Kidney glomerular epithelial cell (primary cell): ENCODE measurements at places on chromosomes 4 and X.

GRCh38 chr4:7379719-7380118 lies 55.0 kb downstream of the PSAPL1 start:
- DNase-seq: no peak

GRCh38 chrX:47232197-47232802 lies 509 bp upstream of the USP11 start:
- DNase-seq: no peak

- DNase-seq: no peak
These were observed 18.8 kb upstream of the PPP2R2C start for GRCh38 chr4:6491235-6491634.

DNA sequence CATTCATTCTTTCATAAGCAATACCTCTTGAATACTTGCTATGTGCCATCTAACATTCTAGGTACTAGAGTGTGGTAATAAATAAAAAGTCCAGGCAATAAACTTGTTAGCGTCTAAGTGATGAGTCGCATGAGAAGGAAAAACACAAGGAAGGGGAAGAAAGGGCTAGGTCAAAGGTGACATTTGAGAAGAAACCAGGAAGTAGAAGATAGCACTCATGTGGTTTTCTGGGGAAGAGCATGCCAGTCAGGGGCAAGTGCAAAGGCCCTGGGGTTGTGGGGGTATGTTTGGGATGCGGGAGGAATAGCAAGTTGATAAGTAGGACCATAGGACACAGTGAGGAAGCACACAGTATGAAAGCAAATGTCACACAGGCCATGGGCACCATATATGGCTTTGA lies 157.0 kb downstream of the TSPAN5 start:
- no peak for DNase-seq

GRCh38 chr4:184288451-184289178 lies 70.9 kb upstream of the ENPP6 start:
- DNase-seq: no peak

DNA sequence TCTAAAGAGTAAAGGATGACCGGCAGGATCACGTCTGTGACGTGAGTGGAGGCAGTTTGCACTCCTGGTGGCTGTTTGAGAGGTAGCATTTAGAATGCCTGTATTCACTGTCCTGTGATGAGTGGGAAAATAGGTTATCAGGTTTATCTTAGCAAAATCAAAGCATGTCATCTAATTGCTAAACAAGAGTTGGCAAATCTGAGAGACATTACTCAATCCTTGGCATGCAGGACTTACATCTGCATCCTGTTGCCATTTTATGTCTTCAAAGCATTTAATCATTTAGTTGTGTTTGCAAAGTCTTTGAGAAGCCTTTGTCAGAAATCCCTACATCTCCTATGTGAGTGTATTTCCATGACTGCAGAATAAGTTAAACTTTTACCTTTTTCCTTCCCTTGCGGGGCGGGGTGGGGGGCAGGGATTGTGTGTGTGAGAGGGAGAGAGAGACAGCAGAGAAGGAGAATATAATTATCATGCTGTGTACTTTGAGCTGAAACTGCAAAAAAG lies 41.4 kb upstream of the MSANTD1 start:
- DNase-seq: no peak

GRCh38 chr4:113758372-113758771 lies 3.2 kb downstream of the CAMK2D start:
- DNase-seq: peak; percentile 39

DNA sequence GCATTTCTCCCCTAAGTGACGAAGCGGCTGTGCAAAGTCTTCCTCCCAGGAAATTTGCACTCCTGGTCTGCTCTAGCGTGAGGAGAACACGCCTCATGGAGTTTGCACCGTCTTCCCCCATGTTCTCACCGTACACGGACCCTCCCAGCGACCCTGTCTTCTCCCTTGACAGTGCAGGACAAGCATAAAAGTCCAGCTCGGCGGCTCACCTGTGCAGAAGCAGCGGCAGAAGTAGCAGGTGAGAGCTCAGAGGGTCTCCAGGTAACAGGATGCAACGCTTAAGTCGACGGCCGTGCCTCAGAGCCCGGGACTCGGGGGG lies 314 bp downstream of the P2RY8 start:
- DNase-seq: no peak

- DNase-seq: no peak
These were observed 211.8 kb downstream of the PPP3CA start for GRCh38 chr4:101135371-101136010.

- peak; percentile 0 for DNase-seq
These were observed 24.5 kb downstream of the REPS2 start for GRCh38 chrX:16970977-16971376.

GRCh38 chr4:99635601-99636000 lies 22.0 kb downstream of the C4orf54 start:
- no peak for DNase-seq

GRCh38 chr4:3192188-3192587 lies 56.8 kb upstream of the MSANTD1 start:
- DNase-seq: no peak

GRCh38 chr4:15832523-15833451 lies 54.7 kb downstream of the CD38 start:
- DNase-seq: no peak

DNA sequence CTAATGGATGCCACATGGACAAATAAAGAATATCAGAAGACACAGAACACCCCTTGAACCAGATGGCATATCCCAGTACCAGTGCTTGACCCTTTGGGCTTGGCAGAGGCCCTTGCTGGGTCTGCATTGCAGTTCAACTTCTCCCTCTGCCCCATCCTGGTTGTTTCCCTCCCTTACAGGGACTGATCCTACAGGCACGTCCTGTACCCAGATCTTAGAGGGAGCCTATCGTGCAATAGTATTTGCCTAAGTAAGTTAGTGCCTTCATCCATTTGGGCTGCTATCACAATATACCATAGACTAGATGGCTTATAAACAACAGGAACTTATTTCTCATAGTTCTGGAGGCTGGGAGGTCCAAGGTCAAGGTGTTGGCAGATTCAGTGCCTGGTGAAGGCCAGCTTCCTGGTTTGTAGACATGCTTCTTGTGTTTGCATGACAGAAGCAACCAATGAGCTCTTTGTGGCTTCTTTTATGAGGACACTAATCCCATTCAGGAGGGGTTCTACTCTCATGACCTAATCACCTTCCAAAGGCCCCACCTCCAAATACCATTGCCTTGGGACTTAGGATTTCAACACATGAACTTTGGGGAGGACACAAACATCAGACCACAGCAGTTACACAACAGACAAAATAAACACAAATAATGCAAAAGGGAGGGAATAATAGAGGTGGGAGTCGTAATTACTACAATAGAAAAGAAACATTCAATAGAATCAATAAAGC lies 146.5 kb upstream of the MSX1 start:
- DNase-seq: no peak

- no peak for DNase-seq
These were observed 103.6 kb downstream of the GUCY2F start for GRCh38 chrX:109378281-109378680.

- DNase-seq: no peak
These were observed 2442.0 kb downstream of the PCDH7 start for GRCh38 chr4:33162122-33162521.

DNA sequence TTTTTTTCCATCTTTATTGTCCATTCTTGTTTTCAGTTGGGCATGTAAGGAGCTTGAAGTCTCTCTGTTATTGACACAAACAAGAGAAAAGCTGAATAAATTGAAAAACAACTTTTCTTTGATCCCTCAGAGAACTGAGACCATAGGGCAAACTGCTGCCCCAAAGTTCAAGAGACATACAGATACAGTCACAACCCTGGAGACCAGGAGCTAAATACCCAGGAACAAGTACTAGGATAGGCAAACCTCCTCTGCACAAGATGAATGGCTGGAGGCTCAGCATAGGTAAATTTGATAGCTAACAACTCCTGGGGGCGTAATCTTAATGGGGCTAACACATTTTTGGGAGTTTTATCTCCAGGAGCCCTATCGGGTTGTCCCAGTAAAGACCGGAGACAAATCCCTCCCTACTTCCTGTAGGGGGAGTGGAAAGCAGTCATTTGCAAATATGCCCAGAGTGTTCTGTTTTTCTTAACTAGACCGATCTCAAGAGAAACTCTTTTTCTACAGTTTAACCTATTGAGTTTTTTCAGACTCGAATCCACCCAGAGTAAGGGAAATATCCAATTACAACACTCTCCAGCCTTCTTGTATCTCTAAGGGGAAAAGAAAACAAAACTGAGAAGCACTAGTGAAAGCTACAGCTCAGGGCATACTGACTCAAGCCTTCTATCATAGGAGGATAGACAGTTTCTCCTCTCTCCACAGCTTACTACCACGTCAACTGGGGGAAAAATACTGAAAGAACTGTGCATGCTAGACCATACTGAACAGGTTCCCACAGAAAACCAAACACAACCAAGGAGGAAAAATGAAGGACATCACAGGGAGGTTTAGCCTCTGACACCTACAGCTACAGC lies 23.1 kb downstream of the MAGEA8 start:
- DNase-seq: peak; percentile 1

DNA sequence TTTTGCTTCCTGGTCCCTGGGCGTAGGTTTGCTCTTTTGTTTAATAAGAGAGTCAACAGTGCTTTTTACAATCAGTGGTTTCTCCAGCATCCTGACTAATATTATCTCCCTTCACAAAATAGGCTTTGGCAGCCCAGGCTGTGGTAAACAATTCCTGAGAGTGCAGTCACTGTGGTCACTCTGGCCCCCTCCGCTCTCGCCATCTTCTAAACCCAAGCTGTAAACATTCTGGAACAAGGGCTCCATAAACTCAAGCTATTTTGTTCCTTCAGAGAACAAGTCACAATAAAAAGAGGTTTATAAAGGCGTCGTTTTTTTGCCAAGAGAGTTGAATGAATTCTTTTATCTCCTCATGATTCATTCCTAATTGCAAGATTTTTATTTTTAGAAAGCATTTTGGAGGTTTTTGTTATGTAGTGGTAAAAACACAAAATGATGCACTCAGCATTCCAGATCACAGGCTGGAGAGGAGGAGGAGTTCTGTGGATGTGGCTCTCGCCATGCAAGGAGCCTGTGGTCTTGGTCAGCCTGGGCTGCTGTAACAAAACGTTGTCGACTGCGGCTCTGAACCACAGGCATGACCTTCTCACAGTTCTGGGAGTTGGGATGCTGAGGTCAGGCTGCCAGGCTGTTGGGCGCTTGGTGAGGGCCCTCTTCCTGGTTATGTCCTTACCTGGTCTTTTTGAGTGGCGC lies 486.4 kb upstream of the FAT1 start:
- no peak for DNase-seq

GRCh38 chr4:40789031-40789430 lies 39.3 kb downstream of the NSUN7 start:
- no peak for DNase-seq

DNA sequence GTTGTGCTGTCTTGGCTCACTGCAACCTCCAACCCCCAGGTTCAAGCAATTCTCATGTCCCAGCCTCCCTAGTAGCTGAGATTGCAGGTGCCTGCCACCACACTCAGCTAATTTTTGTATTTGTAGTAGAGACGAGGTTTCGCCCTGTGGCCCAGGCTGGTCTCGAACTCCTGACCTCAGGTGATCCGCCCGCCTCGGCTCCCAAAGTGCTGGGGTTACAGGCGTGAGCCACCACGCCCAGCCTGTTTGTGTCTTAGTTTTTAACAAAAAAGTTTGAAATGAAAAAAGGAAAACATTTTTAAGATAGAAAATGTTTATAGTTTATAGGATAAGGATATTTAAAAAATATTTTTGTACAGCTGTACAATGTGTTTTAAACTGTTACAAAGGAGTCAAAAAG lies 62.4 kb downstream of the CAPN6 start:
- DNase-seq: no peak

DNA sequence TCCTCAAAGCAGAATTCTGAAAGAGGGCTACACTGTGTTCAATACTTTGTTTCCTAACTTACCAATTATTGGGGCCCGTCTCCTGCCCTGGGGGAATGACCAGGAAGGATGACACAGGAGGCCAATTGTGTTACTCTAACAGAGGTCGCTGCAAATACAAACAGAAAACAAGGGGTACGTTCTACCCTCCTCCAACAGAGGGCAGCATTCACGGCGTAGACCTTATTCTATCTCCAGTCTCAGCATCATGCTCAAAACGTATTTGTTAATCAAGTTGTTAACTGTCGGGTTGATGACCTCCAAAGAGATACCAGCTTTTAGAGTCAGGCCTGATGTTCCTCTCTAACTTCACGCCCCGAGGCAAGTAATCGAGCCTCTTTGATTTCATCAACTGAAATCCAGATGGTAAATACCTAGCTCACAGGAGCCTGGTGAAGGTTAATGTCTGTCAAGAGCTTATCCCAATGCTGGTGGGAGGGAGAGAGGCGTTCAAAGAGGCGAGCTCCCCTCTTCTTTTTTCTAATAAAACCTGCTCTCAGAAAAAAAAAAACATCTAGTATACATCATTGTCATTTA lies 181.0 kb upstream of the KCNIP4 start:
- DNase-seq: peak; percentile 49

DNA sequence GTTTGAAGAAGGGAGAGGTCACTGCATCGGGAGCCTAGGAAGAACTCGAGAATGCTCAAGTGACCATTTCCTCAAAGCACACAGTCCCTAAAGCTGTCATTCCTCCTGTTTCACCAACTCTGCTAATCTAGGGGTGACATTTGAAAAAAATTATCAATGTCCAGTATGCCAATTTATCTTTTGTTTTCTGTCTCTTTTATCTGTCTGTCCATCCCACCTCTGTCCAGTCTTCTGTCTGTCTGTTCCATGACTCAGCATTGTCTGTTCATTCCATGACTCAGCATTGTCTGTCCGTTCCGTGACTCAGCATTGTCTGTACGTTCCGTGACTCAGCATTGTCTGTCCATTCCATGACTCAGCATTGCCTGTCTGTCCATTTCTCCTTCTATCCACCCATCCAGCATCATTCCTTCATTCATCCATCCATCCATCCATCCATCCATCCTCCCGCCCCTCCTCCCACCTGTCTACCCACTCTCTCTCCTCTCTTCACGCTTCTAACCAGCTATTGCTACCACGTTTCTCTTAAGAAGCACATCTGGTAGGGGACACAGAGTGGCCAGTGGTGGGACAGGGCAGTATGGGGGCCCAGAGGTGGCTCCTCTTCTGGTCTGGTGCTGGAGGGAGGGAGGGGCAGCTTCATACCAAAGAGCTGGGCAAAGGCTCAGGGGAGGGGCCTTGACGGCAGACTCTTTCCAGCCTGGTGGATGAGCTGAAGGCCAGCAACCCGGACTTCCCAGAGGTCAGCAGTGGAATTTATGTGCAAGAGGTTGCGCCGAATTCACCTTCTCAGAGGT lies 34.1 kb downstream of the HTRA3 start:
- peak; percentile 71 for DNase-seq

DNA sequence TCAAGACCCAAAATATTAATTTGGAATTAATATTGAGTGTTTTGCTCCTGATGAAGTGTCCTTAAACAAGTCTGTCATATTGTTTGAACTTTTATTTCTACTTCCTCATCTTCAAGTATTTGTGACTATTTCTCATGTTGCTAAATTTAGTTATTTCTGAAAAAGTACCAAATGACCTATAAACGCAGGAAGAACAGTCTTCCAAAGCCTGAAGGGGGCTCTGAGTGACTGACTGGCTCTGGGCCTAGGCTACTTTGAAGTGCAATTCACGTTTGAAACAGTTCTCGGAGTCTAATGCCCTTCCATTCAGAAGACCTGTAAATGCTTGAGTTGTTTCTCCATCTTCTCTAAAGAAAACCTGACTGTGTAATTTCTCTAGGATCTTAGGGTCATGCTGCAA lies 26.5 kb downstream of the GALNT7 start:
- DNase-seq: no peak
